Kasumi-1 (cell line): ENCODE measurements at places on chromosomes 6 and 20.

DNA sequence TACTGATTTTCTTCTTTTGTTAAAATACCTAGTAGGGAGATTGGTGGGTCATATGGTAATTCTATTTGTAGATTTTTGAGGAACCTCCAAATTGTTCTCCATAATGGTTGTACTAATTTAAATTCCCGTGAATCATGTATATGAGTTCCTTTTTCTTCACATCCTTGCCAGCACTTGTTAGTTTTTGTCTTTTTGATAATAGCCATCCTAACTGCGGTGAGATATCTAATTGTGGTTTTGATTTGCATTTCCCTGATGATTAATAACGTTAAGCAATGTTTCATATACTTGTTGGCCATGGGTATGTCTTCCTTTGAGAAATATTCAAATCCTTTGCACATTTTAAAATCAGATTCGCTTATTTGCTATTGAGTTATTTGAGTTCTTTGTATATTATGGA, 110.9 kb downstream of the JAG1 start:
- DNase-seq: no peak

GRCh38 chr6:24429146-24429545, 26.4 kb downstream of the MRS2 start:
- no peak for DNase-seq

- peak; percentile 62 for DNase-seq
Observed at GRCh38 chr20:47691625-47692024, 93.7 kb downstream of the SULF2 start.

DNA sequence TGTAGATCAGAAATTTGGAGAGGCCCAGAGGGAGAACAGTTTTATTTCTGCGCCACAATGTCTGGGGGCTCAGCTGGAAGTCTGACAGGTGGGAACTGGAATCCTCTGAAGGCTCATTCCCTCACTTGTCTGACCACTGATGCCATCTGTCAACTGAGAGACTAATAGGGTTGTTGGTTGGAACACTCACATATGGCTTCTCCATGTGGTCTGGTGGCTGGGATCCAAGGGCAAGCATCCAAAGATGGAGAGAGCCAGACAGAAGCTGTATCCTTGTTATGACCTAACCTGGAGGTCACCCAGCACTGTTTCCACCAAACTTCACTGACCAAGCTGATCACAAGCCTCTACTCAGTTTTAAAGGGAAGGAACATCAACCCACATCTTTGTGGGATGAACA, 117.9 kb upstream of the AKAP12 start:
- DNase-seq: no peak

DNA sequence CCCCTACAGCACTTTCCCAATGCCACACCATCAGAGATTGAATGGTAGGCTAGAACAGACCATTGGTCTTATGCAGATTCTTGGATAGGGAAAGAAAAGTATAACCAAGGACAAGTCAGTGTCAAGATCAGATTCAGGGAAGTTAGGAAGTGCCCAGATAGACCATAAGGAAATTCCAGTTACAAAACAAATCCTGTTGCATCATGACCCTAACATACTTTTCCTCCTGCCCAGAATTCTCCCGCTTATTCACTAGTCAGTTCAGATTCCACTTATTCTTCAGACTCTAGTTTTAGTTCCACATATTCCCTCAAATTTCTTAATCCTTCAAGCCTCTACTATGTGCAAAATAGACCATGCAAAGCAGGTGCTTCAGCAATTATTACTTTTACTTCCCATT, 20.7 kb downstream of the METTL24 start:
- no peak for DNase-seq
